ENCODE measurements at places on chromosomes 11 and 22.

DNA sequence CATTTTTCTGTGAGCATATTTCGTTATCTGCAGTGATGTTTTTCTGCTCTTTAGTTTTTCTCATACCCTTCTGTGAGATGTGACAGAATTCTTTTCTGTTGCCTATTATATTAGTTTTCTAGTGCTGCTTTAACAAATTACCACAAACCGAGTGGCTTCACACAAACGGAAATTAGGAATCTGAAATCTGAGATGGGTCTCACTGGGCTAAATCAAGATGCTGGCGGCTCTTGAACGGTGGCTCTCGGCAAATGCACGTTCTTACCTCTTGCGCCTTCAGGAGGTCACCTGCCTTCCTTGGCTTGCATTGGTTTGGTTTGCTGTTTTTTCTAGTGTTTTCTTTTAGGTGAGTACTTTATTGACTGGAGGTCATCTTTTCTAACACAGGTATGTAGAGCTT is 13.0 kb downstream of the ZBED4 start:
- no peak for DNase-seq

DNA sequence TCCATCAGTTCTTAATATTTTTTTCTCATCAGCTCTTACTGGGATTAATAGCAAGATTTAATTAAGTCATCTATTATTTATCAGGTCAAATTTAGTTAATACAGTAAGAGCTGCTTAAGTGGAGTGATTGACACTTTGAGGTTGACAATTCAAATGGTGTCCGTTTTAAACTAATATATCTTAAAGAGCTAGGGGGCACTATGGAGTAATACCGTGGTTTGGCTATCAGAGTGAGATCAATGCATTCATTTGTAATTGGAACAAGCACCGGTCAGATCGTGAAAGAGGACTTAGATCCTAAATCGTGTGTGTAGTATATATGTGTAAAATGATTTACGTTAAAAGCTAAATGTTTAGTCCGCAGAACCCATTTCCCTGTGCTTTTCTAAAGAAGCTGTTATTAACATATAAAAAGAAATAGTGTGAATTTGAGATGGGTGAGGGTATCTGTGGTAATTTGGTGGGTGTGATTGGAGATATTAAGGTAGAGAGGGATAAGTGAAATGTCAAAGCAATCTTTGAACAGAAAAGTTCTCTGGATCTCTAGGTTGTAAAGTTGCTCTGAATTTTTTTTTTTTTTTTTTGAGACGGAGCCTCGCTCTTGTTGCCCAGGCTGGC is 2.3 kb downstream of the SIK2 start:
- peak; percentile 68 for DNase-seq

DNA sequence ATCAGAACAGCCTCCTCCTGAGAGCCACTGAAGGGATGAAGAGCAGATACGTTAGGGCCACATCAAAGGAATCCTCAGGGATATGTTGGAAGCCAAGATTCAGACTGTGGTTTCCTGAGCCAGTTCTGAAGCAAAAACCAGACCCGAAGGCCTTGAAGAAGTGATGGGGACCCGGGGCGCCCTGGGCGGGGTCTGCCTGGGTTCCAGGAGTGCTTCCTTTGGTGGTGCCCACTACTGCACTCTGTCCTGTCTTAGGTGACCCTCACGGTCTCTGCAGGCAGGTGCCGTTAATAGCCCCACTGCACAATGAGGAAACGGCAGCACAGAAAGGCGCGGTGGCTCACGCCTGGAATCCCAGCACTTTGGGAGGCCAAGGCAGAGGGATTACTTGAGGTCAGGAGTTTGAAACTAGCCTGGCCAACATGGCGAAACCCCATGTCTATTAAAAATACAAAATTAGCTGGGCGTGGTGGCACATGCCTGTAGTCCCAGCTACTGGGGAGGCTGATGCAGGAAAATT is 12.9 kb upstream of the SH3BP1 start:
- DNase-seq: no peak

DNA sequence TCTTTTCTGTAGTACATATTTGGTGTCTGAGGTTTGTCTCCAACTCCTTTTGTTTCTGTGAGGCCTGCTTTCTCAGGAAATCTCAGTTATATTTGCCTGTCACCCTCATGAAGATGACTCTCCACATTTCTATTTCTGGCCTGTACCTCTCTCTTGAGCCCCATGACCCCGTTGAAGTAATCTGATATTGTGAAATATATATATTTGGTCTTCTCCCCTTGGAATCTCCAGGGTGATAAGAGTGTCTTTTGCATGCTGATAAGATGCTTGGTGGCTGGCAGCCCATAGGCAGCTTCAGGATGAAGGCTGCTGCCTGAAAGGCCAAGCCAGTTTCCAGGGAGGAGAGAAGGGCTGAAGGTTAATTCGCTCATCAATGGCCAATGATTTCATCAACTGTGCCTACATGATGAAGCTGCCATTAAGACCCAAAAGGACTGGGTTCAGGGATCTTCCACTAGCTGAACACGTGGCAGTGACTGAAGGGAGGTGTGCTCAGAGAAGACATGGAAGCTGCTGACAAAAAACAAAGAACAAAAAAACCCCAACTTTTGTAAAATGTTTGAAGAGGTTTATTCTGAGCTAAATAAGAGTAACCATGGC is 67.4 kb downstream of the MICAL2 start:
- DNase-seq: no peak

DNA sequence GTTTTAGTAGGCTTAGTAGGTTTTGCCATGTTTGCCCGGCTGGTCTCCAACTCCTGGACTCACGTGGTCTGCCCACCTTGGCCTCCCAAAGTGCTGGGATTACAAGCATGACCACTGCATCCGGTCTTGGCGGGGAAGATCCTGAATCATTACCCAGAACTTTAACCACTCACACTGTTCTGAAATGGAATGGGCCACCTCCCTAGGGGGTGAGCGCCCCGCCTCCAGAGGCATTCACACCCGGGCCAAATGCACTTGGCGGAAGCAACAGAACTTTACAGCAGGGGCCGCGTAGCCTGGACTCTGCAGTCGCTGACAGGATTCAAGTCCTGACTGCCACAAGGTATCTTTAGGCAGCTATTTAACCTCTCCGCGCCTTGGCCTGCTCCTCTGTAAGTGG is 5.4 kb downstream of the CCDC86 start:
- no peak for DNase-seq

DNA sequence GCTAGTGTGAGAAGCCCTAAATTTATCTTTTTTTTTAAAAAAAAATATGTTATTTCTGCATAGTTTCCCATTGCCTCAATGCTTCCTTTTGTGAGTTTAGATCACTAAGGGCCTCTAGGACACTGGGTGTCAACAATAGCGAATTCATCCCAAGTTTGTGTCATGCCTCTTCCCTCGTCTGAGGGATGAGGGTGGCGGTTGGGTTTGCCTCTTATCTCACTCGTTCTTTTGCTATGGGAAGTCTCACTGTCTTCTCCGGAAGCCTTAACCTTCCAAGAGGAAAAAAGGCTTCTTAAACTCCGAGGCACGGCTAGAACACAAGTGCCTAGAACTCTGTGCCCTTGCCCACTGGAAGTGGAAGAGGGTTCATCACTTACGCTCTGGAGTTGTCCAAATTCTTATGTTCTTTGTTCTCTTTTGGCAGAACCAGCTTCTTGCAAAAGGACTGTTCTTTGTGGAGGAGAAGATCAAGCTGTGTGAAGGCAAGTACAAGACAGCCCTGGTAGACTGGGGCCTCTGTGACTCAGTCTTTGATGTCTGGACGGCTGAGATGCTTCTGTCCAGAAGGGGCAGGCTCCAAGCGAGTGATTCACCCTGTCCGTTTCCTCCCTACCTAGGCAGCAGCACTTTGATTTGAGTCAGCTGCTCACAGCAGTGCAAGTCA is 78.5 kb downstream of the TRAF6 start:
- DNase-seq: peak; percentile 70

GRCh38 chr11:62400760-62401159 is 18.1 kb upstream of the SCGB1A1 start:
- DNase-seq: no peak

DNA sequence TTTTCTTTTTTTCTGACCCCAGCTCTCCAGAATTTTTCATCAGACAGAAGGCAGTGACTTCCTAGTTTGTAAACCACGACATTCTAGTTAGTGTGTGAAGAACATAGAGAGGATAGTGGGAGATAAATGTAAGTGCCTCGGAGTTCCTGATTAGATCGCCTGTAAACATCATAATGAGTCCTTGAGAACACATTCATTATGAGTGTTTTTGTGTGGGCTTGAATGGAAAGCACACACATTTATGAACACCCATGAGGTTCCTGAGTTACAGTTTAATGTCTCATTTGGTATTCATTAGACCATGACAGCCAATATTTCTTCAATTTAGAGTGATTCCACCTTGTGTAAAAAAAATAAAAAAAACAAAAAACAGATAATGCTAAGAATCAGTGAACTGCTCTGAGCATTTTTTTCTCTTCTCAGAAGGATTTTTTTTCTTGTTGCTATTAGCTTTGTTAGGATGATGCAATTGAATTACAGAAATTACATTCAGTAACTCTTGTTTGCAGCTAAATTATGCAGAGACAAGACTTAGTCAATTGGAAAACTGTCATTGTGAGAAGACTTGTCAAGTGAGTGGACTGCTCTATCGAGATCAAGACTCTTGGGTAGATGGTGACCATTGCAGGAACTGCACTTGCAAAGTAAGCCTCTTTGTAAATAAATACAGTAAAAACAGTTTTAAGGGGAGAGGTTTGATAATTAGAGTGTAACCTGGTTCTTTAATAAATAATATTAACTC is 257.6 kb downstream of the NELL1 start:
- no peak for DNase-seq

DNA sequence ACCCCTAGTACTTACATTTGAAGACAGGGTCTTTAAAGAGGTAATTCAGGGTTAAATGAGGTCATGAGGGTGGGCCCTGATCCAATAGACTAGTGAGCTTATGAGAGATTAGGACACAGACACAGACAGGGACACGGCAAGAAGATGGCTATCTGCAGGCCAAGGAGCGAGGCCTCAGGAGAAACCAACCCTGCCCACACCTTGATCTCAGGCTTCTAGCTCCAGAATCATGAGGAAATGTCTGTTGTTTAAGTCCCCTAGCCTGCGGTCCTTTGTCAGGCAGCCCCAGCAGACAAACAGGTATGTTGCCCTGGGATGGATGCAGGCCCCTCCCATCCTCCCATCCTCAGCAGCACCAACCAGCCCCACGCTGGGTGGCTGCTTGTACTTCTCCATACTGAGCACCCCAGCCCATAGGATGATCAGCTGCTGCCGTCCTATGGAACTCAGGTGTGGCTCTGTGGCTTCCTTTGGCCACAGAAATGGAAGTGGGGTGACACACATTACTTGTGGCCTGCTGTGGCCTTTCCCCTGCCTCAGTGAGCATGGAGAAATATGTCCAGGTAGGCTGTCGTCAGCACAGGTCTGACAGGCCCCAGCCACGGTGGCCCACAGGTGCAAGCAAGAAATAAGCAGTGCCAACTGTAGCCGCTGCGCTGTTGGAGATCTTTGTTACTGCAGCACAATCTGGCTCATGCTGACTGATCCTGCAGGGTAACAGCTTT is 7.9 kb downstream of the GNB1L start:
- peak; percentile 53 for DNase-seq

DNA sequence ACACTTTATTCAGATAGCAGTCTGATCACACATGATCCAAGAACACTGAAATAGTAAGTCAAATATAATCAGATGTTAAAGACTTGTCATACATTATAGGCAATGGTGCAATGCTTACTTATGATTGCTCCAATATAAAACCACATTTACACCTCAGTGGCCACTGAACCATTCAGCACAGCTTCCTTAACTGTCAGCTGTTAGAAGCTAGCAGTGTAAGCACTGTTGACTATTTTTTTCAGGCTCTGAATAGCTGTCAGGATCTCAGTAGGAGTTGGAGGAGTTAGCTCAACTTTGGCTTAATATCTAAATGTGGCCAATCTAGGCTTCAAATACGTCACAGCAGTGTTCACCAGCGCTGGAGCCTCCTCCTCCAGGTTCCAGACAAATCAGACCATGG is 36.6 kb downstream of the METTL15 start:
- DNase-seq: no peak

DNA sequence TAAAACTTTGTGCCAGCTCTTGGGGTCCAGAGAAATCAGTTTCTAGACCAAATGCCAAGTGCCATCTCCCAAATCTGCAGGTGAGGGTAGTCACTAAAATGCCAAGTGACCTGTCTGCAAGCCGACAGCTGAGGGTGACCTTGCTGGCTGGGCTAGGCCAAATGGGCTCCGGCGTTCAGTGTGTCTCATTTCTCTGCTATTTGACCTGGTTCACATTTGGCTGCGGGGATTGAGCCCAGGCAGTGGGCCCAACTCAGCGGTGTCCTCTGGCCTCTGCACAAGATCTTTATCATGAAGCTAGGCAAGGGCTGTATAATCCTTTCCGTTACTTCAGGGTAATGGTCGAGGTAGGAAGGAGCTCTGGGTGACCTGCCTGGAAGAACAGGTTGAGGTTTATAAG is 87.5 kb downstream of the SNX19 start:
- DNase-seq: no peak

DNA sequence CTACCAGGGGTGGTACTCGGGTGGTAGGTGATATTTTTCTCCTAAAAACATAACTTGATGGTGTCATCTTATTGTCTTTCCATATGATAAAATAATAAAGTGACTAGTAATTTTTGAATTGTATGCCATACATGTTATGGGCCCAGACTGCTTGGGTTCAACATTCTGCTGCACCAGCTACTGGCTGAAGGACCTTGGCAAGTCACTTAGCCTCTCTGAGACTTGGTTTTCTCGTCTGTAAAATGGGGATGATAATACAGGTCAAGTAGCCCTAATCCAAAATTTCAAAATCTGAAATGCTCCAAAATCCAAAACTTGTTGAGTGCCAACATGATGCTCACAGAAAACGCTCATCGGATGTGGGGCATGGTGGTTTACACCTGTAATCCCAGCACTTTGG is 35.6 kb upstream of the TFIP11 start:
- DNase-seq: no peak

- DNase-seq: no peak
Measured at GRCh38 chr11:45737056-45737455, 67.9 kb upstream of the SLC35C1 start.

DNA sequence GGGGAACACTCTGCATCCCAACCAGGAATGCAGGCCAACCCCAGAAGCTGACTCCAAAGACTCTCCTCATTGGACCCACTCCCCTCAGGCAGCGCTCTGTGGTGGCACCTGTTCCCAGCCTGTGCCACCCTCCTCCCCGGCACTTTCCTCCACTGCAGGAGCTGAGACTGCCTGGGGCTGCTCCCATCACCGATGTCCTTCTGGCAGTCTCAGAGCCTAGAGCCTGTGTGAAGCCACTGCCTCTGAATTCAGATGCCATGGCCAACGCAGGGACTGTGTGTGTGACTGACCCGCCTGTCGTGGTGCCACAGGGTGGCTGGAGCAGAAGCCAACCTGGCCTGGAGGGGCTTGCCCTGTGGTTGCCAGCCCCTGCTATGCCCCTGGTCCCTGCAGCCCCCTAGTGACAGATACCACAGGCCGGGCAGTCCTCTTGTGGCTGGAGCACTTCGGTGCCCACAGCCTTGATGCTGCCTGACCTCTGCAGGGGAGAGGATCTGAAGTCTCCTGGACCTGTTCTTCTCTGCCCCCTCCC is 43.2 kb downstream of the TBX1 start:
- no peak for DNase-seq

GRCh38 chr11:134657631-134658030 is 245.6 kb upstream of the B3GAT1 start:
- no peak for DNase-seq
